ENCODE measurements at places on chromosomes 16 and 17.

GRCh38 chr17:39132192-39132610, 19.2 kb downstream of the PLXDC1 start:
- DNase-seq = no peak

GRCh38 chr16:84080378-84080777, 36.4 kb downstream of the MBTPS1 start:
- no peak for DNase-seq

DNA sequence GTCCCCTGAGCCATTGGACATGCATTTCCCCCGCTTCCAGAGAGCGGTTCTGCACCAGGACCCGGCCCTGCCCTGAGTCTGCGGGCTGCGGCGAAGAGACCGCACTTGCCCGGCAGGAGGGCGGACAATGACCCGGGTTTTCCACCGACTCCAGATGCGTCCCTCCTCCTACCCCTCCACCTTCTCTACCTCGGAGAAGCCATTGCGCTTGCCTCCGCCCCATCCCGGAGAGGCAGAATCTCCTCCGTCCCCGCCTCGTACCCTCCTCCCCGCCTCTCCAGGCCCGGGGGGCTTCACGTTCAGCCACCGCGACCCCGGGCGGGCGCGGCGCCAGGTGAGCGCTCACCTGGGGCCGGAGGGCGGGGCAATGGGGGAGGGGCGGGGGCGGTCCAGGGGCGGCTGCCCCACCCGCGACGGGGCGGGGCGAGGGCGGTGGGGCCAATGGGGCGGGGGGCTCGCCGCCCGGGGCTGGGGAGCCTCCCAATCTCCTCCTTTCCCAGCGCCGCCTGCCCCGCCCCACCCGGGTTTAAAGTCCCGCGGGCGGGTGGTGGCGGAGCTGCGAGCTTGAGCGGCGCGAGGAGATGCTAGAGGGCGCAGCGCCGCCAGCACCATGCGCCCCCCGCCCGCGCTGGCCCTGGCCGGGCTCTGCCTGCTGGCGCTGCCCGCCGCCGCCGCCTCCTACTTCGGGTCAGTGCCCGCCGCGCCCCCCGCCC, at the start of gene WNT9B:
WNT9B (plus strand) TSS at position 555 of the 713 bp plus-strand sequence; CDS start at position 611, 56 bp downstream.
- no peak for DNase-seq

GRCh38 chr16:69346683-69347082, 4.9 kb downstream of the TMED6 start:
- no peak for DNase-seq

Data from activated T-helper 2 cell treated with anti-CD3 and anti-CD28 coated beads, Interferon-gamma antibody, Interleukin-2, Interleukin-4, amounts not matched to agents 10 μg/mL and 5 μg/mL and 100 μg/mL, durations not matched to agents 14 hours and 24 hours and 36 hours (primary cell).